Ovary (tissue), 10 donors: ENCODE measurements at places on chromosomes 16 and 17. TPM values are rescaled to one million over a fixed set of nuclear protein-coding genes. Genes with fewer than 3 reads are reported as not detected.

DNA sequence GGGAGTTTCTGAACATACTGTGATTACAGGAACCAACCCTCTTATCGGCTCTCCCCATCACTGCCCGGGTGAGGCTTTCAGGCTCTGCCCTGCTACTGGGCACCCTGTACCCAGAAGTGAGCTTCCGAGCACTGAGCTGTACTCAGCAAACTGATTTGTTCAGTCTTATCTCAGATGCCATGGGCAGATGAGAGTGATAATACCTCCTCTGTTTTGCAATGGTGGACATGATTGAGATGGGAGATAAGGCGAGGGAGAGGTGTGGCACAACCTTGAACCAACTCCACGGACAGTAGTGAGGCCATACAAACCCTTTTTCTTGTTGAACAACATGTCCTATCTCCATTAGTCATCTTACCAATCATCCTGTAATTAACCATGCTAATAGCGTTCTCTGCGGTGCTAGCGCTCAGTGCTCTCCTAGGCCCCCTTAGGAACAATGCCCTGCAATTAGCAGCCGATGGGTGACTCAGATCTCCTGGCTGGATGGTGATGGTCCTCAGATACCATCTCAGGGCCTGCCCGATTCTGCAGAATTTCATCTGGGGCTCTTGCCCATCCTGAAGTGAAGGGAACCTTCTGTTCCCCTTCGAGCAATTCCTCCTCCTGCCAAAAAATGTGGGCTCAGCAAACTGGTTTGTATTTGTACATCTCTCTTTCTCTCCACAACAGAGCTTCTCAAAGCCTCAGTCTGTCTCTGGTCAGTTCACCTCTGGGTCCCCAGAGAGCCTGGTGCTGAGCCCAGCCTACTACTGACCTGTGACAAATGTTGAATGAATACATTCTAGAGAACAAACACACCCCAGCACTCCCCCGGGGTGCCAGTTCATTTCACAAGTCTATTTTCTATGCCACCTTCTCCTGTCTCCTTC is 139.3 kb upstream of the IRX3 start:
- DNase-seq: no peak
- no peaks in the 10 kb centered on the region for H3K27me3 ChIP-seq
- H3K27ac ChIP-seq: no peak overlapping the region
- H3K4me1 ChIP-seq: peaks cover 1% of the 10 kb centered on the region
- H3K4me3 ChIP-seq: no peak overlapping the region

DNA sequence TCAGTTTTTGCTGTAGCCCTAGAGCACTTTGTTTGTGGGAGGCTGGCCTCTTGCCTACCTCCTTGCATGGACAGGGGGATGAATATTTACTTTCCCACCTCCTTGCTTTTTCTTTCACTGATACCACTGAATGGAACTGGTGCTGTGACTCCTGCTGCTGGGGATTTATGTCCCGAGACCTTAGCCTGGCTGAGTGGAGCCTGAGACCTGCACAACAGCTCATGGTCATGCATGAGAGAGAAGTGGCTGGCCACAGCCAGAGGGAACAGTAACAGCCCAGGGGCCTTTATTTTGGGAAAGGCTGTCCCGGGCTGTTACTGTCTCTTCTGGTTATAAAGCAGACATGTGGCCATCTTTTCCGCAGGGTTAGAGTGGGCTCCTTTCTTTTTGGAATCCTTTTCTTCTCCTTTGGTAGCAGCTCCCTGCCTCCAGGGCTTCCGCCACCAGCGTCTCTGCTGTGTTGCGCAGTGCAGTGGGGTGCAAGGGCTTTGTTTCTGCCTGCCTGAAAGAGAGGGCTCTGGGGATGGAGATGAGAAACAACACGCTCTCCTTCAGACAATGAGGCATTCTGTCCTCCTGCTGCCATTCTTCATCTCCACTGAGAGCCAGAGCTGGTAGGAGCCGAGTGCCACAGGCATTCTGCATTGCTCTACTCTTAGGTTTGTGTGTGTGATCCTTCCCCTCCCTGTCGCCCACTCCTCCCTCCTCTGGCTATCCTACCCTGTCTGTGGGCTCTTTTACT is 14.5 kb downstream of the SNX11 start:
- no peak overlapping the region for H3K27ac ChIP-seq
- H3K27me3 ChIP-seq: no peaks in the 10 kb centered on the region
- no peaks in the 10 kb centered on the region for H3K4me1 ChIP-seq
- no peaks in the 10 kb centered on the region for H3K36me3 ChIP-seq
- no peak for DNase-seq

DNA sequence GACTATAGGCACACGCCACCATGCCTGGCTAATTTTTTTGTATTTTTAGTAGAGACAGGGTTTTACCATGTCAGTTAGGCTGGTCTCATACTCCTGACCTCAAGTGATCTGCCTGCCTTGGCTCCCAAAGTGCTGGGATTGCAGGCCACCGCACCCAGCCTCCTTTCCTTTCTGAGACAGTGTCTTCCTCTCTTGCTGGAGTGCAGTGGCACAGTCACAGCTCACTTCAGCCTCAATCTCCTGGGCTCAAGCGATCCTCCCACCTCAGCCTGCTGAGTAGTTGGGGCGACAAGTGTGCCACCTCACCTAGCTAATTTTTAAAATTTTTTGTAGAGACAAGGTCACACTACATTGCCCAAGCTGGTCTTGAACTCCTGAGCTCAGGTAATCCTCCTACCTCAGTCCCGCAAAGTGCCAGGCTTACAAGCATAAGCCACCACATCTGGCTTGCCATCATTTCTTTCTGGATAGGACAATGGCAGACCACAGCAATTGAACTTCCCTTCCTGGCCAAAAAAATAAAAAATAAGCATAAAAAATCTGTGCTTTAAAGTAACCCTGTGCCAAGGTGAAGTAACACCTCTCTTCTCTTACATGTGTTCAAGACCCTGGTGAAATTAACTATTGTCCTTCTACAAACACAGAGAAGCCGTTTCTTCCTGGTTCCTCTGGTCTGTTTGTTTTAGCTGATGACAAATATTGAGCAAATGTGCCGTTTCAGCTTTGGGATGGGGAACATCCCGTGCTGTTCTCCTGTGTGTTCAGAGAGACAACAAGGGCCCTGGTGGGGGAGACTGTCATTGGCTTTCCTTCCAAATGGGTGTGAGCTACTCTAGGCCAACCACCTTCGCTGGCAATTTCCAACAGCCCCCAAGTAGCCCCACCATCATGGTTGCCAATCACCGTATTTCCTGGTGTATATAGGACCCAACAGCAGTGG is 60.2 kb downstream of the EMP2 start:
- H3K27ac ChIP-seq: no peak overlapping the region
- peaks cover 7% of the 10 kb centered on the region for H3K4me1 ChIP-seq
- no peaks in the 10 kb centered on the region for H3K27me3 ChIP-seq
- no peak for DNase-seq
- H3K4me3 ChIP-seq: no peak overlapping the region
- H3K36me3 ChIP-seq: no peaks in the 10 kb centered on the region

DNA sequence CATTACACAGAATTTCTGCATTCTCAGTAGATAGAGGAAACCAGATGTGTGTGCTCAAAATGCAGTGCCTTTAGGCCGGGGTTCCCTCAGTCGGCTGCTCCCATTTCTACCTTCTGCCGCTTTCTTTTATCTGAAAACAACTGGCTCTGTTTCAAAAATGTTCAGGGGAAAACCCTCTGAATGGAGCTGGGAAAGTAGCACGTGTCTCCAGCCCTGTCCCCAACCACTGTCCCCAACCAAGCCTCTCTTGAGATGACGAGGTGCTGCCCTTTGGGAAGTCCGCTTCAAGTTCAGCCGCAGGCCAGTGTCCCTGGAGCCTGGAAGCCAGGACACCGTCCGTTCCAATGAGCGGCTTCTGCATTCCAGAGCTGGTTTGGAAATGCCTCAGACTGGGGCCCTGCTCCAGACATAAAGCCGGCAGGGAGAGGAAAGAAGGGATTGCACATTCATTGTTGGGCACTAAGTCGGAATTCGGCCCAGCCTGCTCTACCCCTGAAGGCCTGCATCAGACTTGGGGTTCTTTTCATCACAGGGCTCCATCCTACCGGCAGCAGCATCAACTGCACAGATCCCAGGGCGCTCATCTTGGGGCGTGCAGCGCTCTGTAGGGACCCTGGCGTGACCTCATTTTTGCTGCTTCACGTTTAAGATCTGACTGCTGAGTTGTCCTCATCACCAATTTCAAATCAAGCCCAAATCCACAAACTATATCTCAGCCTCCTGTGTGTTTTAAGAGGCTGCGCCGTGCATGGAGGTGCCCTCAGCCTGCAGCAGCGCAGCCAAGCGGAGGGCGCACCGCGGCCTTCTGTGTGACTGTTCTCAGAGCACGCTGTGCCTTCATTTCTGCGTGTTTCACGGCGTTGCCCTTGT is 111.3 kb downstream of the BANP start:
- DNase-seq: no peak
- no peaks in the 10 kb centered on the region for H3K27me3 ChIP-seq
- peaks cover 11% of the 10 kb centered on the region for H3K4me1 ChIP-seq
- no peak overlapping the region for H3K27ac ChIP-seq
- H3K36me3 ChIP-seq: no peaks in the 10 kb centered on the region

GRCh38 chr17:21214015-21214776 is at the start of gene TMEM11:
Gene TMEM11, minus strand, starts transcription at chr17:21214161. Its CDS starts 9 bp downstream, at chr17:21214152.
- H3K27ac ChIP-seq: peak within 1 kb of the TSS; percentile 61
- H3K4me1 ChIP-seq: peaks cover 14% of the 10 kb centered on the region
- DNase-seq: peak; percentile 94

GRCh38 chr16:14219983-14220382 is 148.9 kb downstream of the MRTFB start:
- H3K36me3 ChIP-seq: peaks cover 2% of the 10 kb centered on the region
- H3K27ac ChIP-seq: no peak overlapping the region
- H3K27me3 ChIP-seq: no peaks in the 10 kb centered on the region
- H3K4me3 ChIP-seq: no peak overlapping the region
- DNase-seq: no peak
- H3K4me1 ChIP-seq: no peaks in the 10 kb centered on the region

- no peaks in the 10 kb centered on the region for H3K27me3 ChIP-seq
- no peaks in the 10 kb centered on the region for H3K36me3 ChIP-seq
- H3K4me1 ChIP-seq: peaks cover 12% of the 10 kb centered on the region
- H3K27ac ChIP-seq: no peak overlapping the region
These were observed 8.9 kb downstream of the C16orf86 start for GRCh38 chr16:67675579-67675935.

OR2C1 gene
- not detected for total RNA-seq

ARL5C gene
- not detected for total RNA-seq

CHD3 gene
- total RNA-seq: 98.5 TPM

C17orf107 gene
- total RNA-seq: 10.4 TPM

CPNE7 gene
- total RNA-seq: 0.73 TPM

SOST gene
- not detected for total RNA-seq

TMC6 gene
- total RNA-seq: 7.3 TPM

LPCAT2 gene
- 19.1 TPM for total RNA-seq
